ENCODE measurements at places on chromosomes 4 and X.

DNA sequence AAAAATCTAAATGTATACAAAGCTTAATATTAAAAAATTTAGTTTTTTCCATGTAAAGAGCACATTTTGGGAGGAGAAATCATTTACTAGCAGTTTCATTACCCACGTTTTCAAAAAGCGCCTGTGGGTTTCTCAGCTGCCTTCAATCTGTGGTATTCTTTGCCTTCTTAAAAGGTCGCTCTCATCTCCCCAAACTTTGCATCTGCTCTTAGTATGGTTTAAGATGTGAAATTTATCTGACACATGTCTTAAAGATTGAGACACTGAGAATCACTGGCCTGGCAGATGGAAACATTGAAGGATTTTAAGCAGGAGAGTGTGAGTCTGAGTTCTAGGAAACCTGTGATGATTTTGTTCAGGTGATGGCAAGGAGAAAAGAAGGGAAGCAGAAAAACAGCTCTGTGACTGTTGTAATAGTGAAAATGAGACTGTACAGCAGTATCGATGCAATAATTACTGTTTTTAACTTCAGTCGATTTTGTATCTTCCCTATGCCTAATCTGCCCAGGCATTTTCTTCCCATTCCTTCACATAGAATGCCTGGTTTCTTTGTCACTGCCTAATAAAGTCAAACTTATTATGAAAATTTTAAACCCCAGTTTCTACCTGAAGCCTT, 75.9 kb downstream of the PAQR3 start:
- DNase-seq, result no peak

GRCh38 chrX:50167366-50167765, 33.4 kb downstream of the AKAP4 start:
- DNase-seq, result no peak

DNA sequence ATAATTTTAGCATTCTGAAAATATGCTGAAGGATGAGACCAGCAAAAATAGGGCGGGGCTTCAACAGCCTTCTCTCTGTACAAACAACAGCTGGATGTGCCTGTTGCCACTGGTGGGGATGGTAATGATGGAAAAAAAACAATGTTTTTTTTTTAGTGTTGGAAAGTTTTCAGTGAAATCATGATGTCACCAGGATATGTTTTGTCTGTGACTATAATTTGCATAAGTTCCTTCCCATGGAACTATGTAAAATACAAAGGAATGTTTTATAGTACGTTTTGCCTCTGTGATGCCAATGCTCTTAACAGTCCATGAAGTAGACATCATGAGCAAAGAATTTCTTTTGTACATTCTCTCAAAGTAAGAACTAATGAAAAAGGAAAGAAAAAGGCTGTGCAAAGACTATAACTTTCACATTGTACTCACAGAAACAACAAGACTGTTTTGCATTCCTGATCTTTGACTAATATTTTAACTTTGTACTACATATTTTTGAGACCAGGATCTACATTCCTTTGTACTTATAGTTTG, 589.7 kb downstream of the SPRY1 start:
- DNase-seq, result no peak

DNA sequence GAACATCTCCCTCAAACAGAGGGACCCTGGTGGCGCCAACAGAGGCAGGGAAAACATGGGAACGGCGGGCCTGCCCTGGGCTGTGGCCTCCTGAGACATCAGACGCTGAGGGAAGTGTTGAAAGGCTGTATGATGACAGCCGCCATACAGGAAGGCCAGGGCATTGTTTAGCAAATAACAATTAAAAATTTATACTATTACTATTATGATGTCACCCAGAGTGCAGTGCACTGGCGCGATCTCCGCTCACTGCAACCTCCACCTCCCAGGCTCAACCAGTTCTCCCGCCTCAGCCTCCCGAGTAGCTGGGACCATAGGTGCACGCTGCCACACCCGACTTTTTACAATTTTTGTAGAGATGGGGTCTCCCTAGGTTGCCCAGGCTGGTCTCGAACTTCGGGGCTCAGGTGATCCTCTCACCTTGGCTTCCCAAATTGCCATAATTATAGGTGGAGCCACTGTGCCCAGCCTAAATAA, 54.6 kb downstream of the CPZ start:
- no peak for DNase-seq

- no peak for DNase-seq
Observed at GRCh38 chr4:43316813-43317212, 424.3 kb downstream of the GRXCR1 start.

DNA sequence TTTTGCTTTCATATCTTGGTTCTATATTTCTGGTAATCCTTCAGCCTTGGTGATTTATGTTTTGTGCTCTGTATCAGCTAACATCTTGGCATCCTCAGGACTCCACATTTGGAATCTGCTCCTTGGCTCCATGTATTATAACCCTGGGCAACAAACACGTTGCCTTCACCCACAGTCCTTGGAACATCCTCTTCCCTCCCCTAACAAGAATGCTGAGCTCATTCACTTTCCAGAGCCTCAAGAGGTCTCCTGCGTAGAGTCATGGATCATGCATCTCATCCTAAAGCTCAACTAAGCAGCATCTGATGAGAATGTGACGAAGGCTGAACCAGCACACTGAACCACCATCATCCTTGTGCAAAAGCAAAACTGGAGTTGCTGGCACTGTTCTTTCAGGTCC, 60.5 kb upstream of the C1GALT1C1 start:
- no peak for DNase-seq

GRCh38 chr4:84218031-84218430, 281.1 kb downstream of the NKX6-1 start:
- DNase-seq, result no peak

DNA sequence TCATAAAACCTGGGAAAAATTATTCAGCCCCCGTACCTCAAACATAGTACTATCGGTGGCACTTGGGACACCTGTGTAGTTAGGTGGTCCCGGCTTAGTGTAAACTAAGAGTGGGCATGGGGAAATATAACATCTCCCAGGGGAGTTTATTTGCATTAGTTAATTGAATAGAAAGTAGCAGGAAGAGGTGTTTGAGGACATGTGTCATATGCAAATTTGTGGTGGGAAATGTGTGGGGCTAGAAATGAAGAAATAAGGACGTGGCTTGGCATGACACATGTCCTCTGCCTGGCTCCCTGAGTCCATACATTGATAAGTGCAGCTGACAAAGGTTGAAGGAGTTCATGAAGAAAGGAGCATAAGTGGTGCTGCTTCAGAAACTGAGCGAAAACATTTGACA, 483.6 kb downstream of the SH2D1A start:
- DNase-seq, result peak; percentile 20

GRCh38 chr4:20944961-20945360, 244.7 kb downstream of the PACRGL start:
- DNase-seq, result no peak

GRCh38 chrX:97835969-97836368, 952.3 kb downstream of the RPA4 start:
- DNase-seq, result no peak

GRCh38 chrX:77668391-77669237, 117.4 kb downstream of the ATRX start:
- DNase-seq, result peak; percentile 67

- DNase-seq, result no peak
Observed at GRCh38 chr4:180925805-180926204, 1317.4 kb upstream of the TENM3 start.

DNA sequence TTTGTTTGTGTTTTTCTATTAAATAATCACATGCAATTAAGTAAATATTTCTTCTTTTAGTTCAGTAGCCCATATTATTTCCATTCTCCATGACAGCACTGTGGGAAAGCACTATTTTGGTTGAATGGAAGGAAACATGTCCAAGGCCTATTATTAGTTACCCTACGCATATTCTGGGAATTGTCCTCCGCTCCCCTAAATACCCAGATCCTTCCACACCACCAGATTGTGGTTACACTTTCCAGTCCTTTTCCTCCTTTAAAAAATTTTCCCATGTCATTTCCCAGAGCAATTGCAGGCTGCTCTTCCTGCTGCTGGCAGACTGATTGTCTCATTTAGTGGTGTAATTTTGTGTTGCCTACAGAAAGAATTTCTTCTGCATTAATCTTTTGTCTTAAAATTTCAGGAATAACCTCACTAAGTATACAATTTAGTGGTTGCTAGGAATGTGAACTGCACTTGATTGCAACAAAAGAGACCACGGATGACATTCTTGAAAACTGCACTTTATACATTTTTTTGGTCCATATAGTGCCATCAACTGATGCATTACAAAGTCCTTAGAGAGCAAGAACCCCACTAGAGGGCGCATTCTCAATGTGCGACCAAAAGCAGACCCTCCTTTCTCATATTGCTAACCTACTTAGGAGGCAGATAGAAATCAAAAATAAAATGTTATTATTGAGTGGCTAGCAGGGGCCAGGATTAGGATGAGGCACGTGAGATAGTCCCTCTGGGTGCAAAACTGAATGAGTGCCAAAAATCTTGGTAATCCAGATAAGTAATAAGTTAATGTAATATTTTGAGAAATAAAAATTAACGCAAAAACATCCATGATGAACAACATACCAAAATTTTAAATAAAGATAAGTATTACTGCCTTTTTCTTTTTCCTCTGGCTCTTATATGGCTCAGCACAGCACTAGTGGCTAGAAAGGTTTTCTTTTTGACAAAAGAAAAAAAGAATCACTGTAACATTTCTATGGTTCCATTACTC, 98.8 kb upstream of the IQCM start:
- DNase-seq, result peak; percentile 63

DNA sequence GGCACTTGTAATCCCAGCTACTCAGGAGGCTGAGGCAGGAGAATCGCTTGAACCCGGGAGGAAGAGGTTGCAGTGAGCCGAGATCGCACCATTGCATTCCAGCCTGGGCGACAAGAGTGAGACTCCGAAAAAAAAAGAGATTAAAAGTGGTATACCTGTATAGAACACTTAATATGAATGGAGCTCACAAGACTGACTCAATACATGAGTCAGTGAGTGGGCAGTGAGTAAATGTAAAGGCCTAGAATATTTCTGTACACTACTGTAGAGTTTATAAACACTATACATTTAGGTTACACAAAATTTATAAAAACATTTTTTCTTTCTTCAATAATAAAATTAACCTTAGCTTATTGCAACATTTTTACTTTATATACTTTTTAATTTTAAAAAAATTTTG, 93.8 kb downstream of the CENPC start:
- DNase-seq, result no peak

- DNase-seq, result no peak
Observed at GRCh38 chr4:36990128-36990872, 254.2 kb upstream of the NWD2 start.

DNA sequence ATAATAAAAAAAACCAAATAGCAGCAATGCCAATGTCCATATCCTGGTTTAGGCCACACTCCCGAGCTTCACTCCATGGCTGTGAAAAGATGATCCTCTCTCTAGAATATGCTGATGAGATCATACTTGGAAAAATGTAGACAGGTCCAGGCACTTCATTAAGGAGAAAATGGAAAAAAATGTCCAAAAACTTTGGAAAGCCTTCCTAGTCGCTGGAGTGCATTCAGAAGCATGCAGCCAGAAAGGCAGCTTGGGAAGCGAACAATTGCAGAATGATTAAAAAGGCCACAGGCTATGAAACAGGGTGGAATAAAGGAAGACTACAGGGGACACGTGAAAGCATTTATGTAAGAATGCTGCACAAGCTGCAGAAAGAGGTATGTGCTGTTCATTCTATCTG, 165.6 kb upstream of the HCCS start:
- DNase-seq, result no peak

DNA sequence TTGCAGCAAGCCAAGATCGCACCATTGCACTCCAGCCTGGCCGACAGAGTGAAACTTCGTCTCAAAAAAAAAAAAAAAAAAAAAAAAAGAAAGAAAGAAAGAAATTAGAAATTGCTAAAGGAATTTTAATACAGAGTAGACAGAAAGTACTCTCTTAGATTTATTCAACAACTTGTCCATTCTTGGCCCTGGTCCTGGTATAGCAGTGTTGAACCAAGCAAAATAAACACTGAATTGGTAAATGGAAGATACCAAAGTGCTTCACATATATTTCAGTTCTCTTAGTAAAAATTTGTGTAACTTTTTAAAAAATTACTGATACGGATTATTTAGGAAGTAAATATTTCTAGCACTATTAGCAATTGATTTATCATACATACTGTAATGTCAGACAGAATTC, 165.9 kb upstream of the TLL1 start:
- DNase-seq, result no peak

GRCh38 chrX:34528081-34528480, 129.0 kb downstream of the TMEM47 start:
- no peak for DNase-seq

DNA sequence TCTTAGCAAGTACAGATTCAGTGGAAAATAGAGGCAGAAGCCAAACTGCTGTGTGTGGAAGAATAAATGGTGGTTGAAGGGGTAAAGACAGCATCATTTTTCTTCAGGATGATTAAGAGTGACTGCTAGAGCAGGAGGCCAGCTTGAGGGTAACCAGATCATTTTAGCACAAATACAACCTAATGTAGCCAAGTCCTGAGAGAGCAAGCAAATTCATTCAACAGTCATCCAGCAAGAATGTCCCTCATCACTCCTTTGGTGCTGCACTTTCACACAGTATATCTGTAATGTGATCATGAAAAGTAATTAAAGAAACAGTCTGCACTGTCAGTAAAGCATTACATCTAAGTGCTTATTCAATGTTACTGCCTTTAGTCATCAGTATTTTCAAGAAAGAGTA, 44.8 kb downstream of the NPFFR2 start:
- DNase-seq, result no peak

GRCh38 chr4:109111031-109111430, 191.4 kb downstream of the COL25A1 start:
- DNase-seq, result no peak

DNA sequence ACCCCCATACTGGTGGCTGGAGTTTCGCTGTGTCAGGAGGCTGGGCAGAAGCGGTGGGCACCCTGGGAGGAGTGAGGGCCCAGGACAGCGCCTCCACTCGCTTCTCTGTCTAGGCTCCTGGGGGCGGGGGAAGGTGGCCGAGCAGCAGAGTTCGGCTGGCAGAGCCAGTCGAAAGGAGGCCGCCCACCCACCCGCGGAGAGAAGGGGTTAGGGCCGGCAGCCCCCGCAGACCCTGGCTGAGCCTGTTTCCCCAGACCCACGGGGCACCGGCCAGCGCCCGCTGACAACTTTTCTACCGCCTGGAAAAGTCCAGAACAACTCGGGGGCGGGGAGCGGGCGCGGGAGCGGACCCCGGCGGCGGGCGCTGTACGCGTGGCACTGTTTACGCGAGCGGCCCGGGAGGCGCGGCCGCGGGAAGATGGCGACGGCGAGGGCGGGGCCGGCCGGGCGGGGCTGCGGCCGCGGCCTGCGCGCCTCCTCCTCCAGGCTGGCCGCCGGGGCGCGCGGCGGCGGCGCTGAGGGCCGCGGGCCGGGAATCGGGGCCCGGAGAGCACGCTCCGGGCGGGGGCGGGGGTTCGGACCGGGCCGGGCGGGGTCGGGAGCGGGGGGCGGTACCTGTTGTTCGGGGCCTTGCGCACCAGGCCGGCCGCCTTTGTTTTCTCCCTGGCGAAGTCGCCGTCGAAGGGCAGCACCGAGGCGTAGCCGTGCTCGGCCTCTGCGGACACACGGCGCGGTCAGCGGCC, 628 bp downstream of the MXD4 start:
- peak; percentile 17 for DNase-seq

- DNase-seq, result no peak
Observed at GRCh38 chr4:139853309-139853708, 187.7 kb downstream of the MGST2 start.

Data from Kasumi-1 (cell line).